Cardiac septum (tissue), 1 donor: ENCODE measurements at places on chromosomes 13 and 19. TPM values are rescaled to one million over a fixed set of nuclear protein-coding genes. Genes with fewer than 3 reads are reported as not detected.

The DNAJC15 gene
- 20.7 TPM for total RNA-seq

The ZNF135 gene
- 4.2 TPM for total RNA-seq

The S1PR4 gene
- total RNA-seq = 1.2 TPM

The ZNF829 gene
- 2.8 TPM for total RNA-seq

The IL11 gene
- total RNA-seq = not detected

The IGFL3 gene
- not detected for total RNA-seq

The THSD8 gene
- 0.94 TPM for total RNA-seq

The IGLON5 gene
- total RNA-seq = not detected

The ZNF296 gene
- 0.13 TPM for total RNA-seq

The AMH gene
- 1.5 TPM for total RNA-seq

The ZNF610 gene
- 2.8 TPM for total RNA-seq

The RXFP2 gene
- not detected for total RNA-seq

The HPN gene
- 4.9 TPM for total RNA-seq

The FFAR2 gene
- 0.97 TPM for total RNA-seq

The GARIN5A gene
- total RNA-seq = 1.1 TPM

The ZSCAN1 gene
- not detected for total RNA-seq

The GNG7 gene
- total RNA-seq = 30.9 TPM

The A1BG gene
- total RNA-seq = 5.2 TPM

The CACTIN gene
- 10.7 TPM for total RNA-seq
